Amniotic stem cell (primary cell): ENCODE measurements at places on chromosomes 3 and 15.

- DNase-seq: no peak
These were observed 4.7 kb downstream of the EHD4 start for GRCh38 chr15:41967506-41968206.

DNA sequence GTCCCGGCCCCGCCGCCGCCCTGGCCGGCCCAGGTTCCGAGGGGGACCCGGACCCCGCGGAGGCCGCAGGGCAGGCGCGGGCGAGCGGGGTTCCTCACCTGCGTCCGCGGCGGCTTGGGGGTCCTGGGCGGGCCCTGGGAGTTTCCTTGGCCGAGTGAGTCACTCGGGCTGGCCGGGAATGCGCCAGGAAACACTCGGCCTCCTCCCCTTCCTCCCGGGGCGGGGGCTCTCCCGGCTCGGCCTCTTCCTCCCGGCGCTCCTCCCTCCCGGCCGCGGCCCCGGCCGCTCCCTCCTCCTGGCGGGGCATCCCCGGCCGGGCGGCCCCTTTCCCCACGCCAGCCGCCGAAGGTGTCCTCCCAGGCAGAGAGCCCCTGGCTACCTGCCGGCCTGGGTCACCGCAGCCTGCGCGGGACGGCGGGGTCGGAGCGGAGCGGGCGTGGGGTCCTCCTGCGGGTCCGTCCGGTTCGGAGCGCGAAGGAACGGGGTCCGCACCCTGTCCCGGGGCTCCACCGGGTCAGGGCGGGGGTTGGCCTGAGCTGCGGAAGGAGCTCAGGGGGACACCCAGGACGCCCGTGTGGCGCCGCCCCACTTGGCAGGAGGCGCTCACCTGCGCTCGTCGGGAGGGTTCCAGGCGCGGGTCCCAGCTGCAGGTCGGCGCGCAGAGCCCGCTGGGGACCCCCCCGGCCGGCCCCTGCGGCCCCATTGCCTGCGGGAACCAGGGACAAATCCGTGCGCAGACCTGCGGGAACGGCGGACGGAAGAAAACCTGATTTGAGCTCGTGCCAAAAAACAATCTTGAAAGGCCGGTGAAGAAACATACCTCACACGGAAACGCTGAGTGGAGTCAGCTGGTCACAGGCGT is at the start of gene CYFIP1:
CYFIP1 (minus strand) TSS at position 180 of the 862 bp plus-strand sequence. CDS start 33,083 bp downstream, outside the sequence.
- peak; percentile 56 for DNase-seq

GRCh38 chr3:151278230-151278629 is at the start of gene P2RY14:
TSS of gene P2RY14 (minus strand) at chr3:151278542. CDS start at chr3:151214316, 64,226 bp downstream.
- DNase-seq: no peak

DNA sequence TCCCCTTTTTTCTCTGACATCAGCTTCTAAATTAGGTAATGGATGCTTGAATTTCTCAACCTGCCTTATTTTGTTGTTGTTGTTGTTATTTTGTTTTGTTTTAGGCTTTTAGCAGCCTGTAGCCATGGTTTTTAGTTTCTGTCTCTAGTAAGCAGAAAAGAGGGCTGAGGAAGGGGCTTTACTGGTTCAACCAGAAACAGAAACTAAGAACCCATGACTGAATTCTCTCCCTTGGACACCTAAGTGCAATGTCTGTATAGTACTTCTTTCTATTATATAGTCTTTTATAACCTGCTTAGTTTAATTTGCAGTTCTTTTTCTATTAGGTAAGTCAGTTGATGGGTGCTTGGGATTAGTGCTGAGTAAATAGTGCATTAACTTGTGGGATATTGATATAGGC is 129.0 kb downstream of the BBX start:
- DNase-seq: no peak

DNA sequence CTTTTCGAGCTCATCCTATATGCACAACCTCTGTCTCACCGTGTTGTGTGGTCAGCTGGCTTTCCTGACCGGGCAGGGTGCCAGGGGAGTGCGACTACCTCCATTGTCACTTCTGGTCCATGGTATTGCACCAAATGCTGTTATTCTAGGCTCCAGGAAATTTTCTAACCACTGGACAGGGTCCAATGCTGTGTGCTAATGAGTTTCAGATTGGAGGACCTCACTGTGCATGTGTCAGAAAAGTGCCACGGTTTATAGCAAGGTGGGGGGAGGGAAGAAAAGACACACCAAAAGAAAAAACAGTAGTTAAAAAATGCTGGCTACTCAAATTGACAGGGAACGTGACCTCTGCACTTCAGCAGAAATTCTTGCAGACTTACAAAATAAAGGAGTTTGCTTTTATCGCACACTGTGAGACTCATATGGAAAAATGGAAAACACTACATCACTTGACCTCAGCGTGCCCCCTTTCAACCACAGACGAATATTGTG is 480.1 kb downstream of the FOXP1 start:
- peak; percentile 20 for DNase-seq

GRCh38 chr3:110957247-110958025 is 114.2 kb upstream of the NECTIN3 start:
- DNase-seq: no peak

- DNase-seq: no peak
These were observed 70.0 kb upstream of the SLC6A11 start for GRCh38 chr3:10746001-10746400.

DNA sequence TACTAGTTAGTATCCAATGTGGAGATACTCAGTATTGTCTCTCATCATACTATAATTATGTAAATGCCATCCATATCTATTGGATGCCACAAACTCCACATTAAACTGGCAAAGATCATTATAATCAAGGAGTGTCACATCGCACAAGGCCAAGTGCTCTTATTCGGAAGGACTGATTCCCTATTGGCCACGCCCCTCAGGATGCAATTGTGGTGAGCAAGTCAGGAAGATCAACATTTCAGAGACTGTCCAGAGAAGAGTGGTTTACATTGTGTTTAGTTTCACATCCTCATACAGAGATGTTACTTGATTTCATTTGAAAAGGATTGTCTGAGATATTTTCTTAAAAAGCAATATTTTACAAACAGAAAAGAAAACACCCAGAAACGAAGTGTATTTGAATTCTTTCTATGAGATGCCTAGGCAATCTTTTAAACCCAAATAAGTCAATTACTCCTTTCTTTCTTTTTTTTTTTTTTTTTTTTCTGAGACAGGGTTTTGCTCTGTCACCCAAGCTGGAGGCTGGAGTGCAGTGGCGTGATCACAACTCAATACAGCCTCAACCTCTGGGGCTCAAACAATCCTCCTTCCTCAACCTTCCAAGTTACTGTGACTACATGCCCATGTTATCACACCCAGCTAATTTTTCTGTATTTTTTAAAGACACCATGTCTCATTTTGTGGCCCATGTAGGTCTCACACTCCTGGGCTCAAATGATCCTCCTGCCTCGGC is 369.1 kb downstream of the RBMS3 start:
- no peak for DNase-seq

DNA sequence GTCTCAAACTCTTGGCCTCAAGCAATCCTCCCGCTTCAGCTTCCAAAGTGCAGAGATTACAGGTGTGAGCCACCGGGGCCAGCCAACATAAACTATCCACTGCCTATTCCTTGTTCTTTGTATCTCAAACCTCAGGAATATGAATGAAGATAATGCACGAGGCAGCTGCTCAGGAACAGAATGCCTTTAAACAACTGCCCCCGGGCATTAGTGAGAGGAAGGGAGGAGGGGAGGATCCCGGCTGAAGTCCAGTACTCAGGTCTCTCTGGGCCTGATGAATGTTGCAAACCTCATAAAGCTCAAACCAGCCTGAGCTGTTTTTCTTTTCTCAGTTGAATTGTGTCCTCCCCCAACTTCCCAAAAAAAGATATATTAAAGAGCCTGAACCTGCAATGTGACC is 26.9 kb upstream of the MTMR14 start:
- DNase-seq: no peak

- no peak for DNase-seq
These were observed 16.9 kb downstream of the CYP11A1 start for GRCh38 chr15:74350295-74351275.

DNA sequence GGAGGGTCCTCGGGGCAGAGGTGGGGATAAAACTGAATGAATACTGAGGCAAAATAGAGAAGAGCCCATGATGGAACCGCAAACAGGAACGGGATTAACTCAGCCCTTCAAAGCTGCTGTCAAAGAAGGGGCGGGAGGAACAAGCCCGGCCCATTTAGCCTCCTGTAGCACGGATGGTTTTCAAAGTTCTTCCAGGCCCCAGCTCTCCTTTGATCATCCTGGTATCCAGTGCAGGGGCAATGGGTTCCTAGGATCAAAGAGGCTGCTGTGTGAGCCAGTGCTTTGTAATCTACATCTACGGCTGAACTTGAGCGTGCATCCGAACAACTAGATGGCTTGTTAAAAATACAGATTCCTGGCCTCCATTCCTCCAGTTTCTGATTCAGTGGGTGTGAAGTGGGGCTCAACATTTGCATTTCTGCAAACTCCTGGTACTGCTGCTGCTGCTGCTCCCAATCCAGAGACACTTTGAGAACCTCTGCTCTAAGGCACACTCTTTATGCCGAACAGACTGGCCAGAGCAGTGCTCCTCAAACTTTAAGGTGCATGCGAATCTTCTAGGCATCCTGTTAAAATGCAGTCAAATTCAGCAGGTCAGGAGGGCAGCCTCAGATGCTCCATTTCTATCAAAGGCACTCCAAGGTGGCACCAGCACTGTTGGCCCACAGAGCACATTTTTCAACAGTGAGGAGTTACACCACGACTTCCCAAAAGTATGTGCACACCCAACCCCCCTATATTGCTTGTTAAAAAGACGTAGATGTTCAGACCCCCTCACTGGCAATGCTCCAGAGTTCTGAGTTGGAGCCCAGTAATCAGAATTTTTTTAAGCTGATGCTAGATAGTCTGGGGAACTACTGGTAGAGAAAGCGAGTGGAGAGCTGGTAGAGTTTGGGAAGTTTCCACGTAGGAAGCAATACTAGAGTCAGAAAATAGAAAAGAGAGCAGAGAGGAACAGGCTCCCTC is 5.6 kb downstream of the GALNT15 start:
- DNase-seq: no peak

- DNase-seq: no peak
These were observed 370.7 kb upstream of the RARB start for GRCh38 chr3:25057379-25057778.

GRCh38 chr3:30804984-30805383 is 89.5 kb downstream of the GADL1 start:
- no peak for DNase-seq

GRCh38 chr15:98154863-98155262 is 194.4 kb downstream of the ARRDC4 start:
- DNase-seq: peak; percentile 4

DNA sequence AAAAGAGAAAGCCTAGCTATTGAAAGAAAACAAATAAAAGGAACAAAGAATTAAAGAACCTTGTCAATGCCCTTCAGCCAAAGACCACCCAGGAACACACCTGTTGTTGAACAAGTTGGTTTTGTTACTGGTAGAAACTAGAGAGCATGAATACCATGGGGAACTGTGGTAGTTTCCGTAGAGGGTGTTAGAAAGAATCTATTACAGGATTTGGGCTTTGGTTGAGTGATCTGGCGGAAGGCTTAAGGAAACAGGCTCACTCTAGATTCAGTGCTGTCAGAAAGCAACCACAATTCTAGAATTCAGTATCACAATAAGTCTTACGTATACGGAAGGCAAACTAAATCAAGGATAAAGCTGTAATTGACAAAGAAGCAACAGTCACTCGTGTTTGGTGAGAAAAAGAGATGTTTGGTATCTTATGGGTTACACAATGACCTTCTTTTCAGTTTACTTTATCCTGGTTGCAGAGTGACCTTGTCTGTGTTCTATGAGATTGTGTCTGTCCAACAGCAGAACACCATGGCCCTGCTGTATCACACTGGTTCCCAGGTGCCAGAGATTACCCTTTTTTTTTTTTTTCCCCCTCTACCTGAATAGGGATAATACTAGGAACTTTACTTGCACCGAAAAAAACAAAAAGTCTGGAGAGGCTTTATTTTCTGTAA is 265.9 kb downstream of the SHQ1 start:
- no peak for DNase-seq
